ENCODE measurements at places on chromosomes 2 and 18.

DNA sequence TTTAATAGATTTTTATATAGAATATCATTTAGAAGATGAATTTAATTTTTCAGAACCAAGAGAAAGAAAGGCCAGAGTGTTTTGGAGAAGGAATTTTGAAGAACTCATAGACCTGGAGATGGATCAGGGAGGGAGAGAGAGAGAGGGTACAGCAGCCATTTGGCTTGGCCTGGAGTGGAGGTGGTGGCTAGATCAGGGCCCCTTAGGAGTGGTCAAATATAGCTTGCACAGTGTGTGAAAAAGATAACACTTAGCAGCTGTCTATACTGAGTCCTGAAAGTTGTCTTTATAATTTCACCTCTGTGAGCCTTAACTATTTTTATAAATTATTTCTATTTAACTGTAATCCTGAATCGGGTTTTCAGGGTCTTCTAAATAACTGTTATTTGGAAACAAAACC lies 38.8 kb upstream of the ACYP2 start:
- DNase-seq = no peak

GRCh38 chr2:221372159-221372884 lies 199.8 kb downstream of the EPHA4 start:
- no peak for DNase-seq

- DNase-seq = no peak
Observed at GRCh38 chr2:54610700-54611099, 112.8 kb upstream of the EML6 start.

DNA sequence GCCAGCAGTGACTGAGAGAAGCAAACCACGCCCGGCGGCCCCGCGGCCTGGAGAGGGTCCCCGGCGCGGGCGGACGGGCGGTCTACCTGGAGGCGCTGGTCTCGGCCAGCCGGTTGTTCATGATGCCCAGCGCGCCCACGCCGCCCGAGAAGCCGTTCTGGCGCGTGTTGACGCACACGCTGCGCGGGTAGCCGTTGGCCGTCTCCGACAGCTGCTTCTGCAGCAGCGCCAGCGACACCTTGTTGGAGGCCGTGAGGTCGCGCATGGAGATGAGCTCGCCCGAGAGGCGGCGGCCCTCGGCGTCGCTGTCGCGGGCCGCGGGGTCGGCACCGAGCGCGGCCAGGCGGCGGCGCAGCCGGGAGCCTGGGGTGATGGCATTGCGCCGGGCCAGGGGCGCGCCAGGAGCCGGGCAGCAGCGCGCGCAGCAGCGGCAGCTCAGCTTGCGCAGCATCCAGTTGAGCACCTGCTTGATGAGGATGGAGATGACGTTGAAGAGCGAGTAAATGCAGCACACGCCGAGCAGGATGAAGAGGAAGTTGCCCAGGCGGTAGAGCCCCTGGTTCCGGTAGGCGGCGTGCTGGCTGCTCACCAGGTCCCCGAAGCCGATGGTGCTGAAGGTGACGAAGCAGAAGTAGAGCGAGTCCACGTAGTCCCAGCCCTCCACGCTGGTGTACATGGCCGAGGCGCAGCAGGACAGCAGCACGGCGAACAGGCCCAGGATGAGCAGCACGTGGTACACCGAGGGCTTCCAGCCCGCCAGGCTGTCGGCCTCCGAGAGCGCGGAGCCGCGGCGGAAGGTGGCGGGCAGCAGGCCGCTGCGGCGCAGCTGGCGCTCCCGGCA lies 118.1 kb downstream of the MSH2 start:
- DNase-seq = peak; percentile 76

DNA sequence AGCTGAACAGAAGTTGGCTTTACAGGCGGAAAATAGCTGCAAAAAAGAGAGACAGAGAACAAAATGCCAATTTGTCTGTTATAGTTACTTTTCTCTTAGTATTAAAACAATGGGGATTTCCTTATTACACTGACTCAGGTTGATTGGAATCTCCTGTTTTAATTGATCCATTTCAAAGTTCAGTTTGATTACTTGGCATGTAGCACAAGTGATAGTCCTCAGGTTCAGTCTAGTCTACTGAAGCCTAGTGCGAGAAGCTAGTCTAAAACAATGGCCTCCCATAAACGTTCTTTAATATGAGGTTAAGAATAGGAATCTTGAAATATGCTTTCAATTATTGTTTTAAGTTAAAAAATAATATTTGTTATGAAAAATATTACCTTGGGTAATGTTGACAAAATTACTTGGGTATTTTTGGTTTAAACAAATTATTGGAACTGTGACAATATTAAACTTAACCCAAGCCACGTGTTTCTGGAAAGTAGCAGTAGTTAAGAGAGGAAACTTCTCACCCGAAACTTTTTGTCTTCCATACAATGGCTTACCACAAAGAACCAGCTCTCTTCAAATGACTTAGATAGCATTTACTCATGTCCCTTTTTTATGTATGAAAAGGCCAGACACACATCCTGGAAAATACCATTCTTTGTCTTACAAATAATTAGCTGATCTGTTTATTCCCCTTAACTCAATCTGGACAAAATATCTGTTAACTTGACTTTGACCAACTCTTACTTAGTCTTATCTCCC lies 1326.2 kb upstream of the TMEFF2 start:
- DNase-seq = no peak

- no peak for DNase-seq
Observed at GRCh38 chr2:218776488-218776887, 5.5 kb upstream of the CYP27A1 start.

DNA sequence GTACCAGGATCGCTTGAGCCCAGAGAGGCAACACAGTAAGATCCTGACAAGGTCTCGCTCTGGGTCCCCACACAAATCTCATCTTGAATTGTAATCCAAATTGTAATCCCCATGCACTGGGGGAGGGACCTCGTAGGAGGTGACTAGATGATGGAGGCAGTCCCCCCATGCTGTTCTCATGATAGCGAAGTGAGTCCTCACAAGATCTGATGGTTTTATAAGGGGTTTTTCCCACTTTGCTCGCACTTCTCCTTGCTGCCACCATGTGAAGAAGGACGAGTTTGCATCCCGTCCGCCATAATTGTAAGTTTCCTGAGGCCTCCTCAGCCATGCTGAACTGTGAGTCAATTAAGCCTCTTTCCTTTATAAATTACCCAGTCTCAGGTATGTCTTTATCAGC lies 46.0 kb upstream of the SERTAD2 start:
- DNase-seq = no peak

- no peak for DNase-seq
Observed at GRCh38 chr2:221447310-221447709, 124.8 kb downstream of the EPHA4 start.

GRCh38 chr2:36392571-36393255 lies 37.1 kb downstream of the CRIM1 start:
- no peak for DNase-seq

- no peak for DNase-seq
Observed at GRCh38 chr2:100052650-100053049, 89.7 kb downstream of the AFF3 start.

GRCh38 chr2:52341732-52342131 lies 1309.8 kb upstream of the NRXN1 start:
- DNase-seq = no peak

DNA sequence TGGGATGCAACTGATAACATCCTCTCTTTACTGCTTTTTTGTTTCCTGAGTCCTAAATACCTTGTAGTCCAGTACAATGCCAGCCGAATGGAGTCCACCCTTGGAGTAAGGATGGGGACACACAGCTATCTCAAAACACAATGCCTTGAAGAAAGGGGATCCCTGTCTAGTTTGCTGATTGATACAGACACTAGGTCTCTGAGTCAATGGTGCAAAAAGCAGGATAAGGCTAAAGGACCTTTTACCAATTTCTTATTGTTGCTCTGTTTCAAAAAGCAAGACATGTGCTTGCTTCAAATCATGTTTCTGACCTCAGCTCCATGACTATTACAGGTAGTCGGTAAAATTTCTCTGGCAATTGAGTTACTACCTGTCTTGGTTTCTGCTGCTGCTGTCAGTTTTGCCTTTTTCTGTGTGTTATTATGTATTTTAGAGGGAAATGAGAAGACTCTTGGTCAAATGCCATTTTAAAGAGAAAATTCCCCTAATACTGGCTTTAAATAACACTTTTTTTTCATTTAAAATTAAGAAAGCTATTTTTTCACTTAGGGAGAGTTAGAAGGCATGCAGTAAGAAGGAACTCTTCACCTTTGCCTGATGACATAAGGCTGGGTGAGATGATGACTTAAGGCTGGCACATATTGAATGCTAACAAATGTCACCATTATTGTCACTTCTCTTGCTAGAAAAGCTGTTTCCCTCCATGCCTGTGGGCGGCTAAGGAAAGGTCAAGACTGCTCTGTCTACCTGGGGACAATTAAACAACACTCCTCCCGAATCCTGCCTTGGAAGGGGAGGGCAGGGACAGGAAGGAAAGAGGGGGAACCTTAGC lies 4.9 kb upstream of the FIGLA start:
- DNase-seq = no peak

DNA sequence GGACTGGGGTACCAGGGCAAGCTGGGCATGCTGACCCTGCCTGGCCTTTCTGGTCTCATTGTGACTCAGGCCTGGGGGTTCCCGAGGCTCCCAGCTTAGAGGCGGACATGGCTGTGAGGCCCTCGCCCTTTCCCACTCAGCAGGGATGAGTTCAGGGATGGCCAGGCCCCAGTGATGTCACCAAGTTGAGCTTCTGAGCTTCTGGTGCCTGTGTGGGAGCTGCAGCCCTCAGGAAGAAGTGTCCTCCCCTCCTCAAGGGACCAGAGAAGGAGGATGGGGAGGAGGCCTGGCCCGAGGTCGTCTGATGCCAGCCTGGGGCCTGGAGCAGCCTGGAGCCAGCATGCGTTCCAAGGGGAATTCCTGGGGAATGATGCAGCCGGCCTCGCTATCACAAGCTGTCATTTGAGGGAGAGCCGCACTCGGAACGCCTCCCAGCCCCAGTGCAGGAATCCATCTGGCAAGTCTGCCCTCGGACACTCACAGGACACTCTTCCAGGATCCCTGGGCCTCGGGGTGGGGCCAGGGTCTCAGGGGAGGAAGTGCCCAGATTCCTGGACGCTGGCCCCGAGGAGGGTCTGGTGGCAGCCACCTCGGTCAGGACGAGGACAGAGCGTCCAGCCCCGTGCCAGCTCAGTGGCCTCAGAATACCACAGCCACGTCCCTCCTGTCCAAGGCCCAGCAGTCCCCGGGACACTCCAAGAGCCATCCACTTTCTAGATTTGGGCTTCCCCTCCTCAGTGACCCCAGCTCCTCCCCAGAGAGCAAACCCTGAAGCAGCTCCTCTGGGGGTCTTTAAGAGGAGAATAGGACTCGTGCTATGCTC lies 61.2 kb upstream of the GPC1 start:
- no peak for DNase-seq

GRCh38 chr18:22170421-22171257 lies 1.2 kb downstream of the GATA6 start:
- no peak for DNase-seq

- no peak for DNase-seq
Observed at GRCh38 chr2:54931473-54931872, 118.8 kb downstream of the RTN4 start.

DNA sequence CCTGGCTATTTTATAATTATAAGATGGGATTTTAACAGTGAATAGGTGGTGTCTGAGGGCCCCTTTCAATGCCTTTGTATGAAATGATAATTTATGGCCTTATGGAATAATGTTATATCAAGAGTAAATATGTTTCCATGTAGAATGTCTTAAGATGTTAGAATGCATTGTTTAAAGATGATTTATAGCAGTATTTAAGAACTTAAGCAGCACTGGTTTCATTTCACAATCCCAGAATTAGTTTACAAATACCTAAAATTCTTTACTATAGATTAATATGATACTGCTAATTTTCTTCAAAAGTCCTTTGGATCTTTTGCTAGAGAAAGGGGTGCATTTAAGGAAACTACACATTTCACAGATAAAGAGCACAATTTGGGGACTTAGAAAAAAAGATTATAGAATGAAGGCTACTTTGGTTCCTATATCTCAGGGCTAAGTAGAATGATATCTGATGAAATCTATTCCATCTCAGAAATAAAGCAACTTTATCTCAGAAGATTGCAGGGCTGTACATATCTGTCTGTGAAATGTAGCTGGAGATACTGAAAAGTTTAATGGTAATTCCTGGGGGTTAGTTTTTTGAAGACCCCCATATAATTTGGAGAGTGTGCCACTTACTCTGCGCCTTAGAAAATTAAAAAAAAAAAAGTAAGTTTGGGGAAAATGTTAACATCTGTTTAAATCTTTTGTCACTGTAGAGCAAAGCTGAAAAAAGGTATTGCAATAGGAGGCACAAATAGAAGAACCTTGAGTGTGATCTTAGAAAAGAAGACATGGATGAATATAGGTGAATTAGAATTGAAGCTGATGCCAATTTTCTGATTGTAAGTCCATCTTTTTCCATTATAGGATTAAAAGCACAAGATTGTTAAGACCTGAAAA lies 123.4 kb downstream of the GULP1 start:
- no peak for DNase-seq

DNA sequence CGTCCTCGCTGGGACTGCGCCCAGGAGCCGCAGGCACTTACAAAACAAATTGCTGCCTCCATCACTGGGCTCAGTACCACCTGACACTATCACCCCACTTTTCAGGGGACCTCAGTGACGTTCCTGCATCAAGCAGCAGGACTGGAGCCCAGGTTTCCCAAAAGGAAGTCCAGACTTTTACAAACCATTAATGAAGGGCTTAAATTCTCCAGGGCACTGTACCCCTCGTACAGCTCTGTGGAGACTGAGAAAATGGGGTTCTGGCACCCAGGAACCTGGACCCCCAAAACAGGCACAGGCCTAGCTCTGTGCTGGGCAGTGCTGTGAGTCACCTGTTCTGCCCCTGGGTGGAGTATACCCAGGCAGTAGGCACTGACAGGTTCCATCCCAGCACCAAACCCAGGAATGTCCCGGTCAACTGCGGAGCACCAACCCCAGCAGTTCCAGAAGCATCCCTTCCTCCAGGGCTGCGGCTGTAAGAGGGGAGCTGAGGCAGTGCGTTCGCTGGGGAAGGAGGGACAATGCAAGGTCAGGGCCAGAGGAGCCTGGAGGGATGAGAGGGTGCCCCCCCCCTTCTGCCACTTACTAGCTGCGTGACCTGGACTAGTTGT lies 24.6 kb upstream of the NOTO start:
- DNase-seq = no peak

DNA sequence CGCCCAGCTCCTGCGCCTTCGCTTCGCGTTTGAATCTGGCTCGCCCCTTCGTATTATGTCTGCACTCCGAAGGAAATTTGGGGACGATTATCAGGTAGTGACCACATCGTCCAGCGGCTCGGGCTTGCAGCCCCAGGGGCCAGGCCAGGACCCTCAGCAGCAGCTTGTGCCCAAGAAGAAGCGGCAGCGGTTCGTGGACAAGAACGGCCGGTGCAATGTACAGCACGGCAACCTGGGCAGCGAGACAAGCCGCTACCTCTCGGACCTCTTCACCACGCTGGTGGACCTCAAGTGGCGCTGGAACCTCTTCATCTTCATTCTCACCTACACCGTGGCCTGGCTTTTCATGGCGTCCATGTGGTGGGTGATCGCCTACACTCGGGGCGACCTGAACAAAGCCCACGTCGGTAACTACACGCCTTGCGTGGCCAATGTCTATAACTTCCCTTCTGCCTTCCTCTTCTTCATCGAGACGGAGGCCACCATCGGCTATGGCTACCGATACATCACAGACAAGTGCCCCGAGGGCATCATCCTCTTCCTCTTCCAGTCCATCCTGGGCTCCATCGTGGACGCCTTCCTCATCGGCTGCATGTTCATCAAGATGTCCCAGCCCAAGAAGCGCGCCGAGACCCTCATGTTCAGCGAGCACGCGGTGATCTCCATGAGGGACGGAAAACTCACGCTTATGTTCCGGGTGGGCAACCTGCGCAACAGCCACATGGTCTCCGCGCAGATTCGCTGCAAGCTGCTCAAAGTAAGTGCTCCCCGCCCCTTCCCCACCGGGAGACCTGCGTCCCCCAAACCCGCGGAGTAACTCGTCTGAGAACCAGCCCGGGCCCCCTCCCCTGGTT lies 453 bp downstream of the KCNJ3 start:
- DNase-seq = no peak
